ENCODE measurements at places on chromosomes 6 and 20.

GRCh38 chr20:33673114-33673409 is 1.2 kb downstream of the NECAB3 start:
- DNase-seq = no peak

GRCh38 chr6:92201618-92202017 is 1217.7 kb downstream of the EPHA7 start:
- DNase-seq = no peak

DNA sequence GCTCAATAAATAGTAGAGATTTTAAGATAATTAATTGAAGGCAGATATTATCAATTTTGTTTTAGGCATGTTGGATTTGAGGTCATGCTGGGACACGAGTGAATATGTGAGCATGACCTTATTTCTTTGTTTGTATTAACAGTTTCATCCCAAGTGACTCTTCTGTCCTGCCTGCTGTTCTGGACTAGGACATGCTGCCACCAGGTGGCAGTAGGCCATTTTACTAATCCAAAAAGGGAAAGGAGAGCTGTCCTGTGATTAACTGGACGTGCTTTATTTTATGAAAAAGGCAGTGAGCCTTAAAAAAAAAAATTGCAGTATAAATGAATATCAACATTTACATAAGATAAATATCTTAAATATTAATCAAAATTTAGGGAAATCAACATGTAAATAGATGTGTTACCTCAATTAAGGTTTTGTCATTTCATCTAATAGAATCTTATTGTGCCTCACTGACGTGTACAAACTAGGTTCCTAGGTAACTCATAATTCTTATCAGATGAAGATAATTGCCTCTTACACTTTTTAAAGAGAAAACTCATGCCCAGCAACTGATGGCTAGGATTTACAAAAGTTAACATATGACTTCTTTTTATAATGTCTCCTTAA is 49.8 kb downstream of the FRK start:
- DNase-seq = peak; percentile 32

DNA sequence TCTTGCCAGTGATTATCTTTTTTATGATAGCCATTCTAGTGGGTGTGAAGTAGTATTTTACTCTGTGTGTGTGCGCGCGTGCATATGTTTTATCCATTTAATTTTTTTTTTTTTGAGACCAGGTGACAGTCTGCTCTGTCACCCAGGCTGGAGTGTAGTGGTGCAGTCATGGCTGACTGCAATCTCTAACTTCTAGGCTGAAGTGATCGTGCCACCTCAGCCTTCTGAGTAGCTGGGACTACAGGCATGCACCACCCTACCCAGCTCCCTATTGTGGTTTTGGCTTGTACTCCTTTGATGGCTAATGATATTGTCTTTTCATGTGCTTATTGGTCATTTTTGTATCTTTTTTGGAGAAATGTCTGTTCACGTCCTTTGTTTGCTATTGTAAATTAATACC is 33.3 kb downstream of the ITCH start:
- no peak for DNase-seq

DNA sequence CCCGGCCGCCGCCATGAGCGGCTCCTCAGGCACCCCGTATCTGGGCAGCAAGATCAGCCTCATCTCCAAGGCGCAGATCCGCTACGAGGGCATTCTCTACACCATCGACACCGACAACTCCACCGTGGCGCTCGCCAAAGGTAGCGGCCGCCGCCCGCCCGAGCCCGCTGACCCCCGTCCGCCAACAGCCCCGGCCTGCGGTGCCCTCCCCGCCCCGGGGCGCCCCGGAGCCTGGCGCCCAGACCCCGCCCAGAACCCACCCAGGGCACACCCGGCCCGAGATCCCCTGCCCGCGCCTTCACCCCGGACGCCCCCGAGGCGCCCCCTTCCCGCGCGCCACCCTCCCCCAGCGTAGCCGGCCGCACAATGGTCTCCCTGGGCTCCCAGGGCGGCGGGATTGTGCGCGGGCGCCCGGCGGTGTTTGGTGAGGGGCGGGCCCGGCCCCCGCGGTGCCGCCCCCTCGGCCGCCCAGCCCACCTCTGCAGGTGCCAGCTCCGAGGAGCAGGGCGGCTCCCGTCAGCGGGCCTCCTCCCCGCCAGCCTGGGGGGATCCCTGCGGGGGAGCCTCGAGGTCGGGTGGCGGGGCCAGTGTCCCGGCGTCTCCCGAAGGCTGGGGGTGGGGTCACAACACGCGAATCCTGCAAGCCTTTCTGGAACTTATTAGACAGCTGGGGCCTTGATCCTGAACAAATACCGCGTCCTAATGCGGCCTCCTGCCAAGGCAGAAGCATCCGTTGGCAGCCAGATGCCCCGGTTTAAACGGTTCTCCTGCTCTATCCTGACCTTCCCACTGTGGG is 577 bp downstream of the LSM14B start:
- DNase-seq = peak; percentile 35

DNA sequence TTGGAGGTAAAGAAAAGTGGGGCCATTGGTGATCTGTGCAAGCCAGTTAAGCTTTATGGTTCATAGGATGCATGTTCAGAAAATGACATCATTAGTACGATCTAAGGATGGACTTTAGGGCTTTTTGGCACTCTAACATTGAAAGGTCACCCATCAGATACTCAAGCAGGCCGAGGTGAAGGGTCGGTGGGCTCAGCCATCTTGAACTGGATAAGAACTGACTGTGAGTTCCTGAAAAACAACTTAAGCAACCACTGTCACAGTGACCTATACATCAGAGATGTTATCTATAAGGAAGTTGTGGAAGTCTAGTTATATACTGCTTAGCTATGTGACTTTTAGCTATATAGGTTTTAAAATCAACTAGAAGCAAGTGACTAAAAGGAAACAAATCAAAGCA is 13.0 kb upstream of the ITCH start:
- DNase-seq = no peak

DNA sequence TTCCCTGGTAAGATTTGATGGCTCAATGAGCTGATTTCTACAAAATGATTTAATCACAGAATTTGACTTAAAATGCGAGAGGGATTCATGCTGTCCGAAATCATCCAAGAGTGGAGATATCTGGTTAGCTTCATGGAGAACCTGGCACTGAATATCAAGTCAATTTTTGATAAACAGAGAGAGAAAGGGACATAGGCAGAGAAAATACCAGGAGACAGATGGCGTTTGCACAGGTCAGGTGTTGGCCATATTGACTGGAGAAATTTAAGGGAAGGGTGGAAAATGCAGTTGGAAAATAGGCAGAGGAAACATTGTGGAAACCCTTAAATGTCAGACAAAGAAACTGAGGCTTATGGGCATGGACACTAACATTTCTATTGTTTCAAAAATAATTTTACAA is 47.0 kb downstream of the BCAS1 start:
- DNase-seq = no peak

- DNase-seq = no peak
Observed at GRCh38 chr6:70956451-70957283, at the start of gene B3GAT2. B3GAT2 (minus strand) TSS chr6:70957060; CDS start chr6:70956429, 631 bp downstream.

DNA sequence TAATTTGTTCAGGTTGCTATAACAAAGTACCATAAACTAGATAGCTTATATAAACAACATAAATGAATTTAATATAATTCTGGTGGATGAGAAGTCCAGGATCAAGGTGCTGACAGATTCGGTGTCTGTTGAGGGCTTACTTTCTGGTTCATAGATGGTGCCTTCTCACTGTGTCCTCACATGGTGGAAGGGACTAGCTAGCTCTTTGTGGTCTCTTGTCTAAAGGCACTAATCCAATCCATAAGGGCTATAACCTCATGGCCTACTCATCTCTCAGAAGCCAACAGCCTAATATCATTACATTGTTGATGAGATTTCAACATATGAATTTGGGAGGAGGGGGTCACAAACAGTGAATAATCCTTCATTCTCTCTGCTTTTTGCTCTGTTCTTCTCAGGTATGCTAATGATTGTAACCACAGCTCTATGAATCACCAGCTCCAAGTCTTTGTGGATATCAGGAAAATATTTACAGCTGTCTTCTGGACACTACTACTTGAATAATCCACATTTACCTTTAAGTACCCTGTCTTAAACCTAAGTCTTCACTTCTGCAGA is 122.3 kb downstream of the NKAIN2 start:
- DNase-seq = no peak

DNA sequence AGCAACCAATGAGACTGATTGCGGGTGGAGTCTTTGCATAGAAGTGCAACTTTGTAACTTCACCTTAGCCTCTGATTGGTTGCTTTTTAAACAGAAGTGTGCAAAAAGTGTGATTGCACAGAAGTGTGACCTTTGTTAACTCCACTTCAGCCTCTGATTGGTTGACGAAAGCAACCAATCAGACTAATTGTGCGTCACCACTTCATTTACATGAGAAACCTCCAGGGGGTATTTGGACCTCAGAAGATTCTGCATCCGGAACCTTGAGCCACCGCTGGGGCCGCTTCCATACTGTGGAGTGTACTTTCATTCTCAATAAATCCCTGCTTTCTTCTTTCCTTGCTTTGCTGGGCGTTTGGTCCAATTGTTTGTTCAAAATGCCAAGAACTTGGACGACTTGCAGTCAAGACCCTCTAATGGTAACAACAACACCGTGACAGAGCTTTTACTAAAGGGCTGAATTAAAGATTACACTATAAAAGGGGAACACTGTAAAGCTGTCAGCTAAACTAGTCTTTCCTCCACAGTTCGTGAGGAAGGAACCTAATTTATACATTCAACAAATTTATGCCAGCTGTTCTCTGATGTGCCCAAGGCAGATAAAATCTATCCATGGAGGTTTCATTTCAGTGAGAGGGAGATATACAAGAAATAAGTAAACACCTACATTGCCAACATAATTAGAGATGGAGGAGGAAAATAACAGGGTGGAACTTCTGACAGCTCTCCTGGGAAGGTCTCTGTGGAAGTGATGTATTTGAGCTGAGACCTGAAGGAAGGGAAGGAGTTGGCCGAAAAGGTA is 1.4 kb upstream of the HECA start:
- no peak for DNase-seq

- no peak for DNase-seq
Observed at GRCh38 chr20:55778796-55779195, 226.5 kb downstream of the CBLN4 start.

- no peak for DNase-seq
Observed at GRCh38 chr20:1369970-1370369, 22.9 kb downstream of the FKBP1A start.

- no peak for DNase-seq
Observed at GRCh38 chr6:138818496-138819194, 22.8 kb downstream of the ECT2L start.

GRCh38 chr6:95410168-95410567 is 167.2 kb upstream of the MANEA start:
- no peak for DNase-seq

DNA sequence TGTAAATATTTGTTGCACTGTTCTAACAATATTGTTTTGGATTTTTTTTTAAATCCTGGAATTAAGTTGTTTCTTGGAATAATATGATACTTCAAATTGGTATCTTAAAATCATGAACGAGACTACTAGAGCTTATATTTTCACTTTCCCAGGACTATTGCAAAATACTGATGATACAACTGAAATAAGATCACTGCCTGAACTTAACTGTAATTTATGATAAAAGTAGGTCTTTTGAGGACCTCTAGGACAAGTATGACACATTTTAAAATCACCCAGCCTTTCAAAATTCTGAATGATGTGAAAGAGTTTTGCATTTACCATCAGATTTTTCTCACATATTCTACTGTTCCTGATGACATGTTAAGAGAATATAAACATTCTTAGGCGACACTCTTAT is 8.6 kb upstream of the UBE2J1 start:
- no peak for DNase-seq

- DNase-seq = no peak
Observed at GRCh38 chr6:100612094-100612493, 147.4 kb upstream of the SIM1 start.

DNA sequence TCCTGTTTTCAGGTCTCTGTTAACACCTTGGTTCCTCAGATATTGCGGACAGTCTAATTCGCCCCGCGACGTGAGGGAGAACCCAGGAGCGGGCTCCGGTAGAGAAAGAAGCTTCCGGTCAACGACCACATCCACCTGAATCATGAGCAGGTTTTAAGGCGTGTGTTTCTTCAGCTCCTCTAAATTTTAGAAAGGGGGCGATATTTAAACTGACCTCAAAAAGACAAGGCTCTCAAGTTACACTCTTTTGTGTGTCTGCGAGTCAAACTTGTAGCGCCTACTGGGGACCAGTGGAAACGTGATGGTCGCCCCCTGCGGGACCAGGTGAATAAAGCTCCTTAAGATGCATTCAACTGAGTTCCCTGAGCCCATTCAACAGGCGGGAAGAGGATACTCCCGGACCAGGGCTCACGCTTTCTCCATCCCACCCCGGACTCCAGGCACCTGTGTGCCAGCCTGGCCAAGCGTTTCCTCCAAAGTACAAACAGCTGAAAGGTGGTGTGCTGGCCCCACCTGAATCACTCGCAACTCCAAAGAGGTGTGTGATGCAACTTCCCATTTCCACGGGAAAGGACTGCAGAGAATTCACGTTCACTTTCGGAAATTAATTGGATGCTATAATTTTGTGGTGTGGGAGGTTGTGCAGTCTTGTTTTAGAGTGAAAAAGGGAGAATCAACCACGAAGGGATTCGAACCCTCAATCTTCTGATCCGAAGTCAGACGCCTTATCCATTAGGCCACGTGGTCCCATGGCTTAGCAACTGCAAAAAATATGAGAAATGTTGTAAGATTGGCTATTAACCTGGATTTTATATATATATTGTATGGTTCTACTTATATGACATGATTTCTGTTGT is 17.0 kb downstream of the GPX5 start:
- DNase-seq = peak; percentile 44

DNA sequence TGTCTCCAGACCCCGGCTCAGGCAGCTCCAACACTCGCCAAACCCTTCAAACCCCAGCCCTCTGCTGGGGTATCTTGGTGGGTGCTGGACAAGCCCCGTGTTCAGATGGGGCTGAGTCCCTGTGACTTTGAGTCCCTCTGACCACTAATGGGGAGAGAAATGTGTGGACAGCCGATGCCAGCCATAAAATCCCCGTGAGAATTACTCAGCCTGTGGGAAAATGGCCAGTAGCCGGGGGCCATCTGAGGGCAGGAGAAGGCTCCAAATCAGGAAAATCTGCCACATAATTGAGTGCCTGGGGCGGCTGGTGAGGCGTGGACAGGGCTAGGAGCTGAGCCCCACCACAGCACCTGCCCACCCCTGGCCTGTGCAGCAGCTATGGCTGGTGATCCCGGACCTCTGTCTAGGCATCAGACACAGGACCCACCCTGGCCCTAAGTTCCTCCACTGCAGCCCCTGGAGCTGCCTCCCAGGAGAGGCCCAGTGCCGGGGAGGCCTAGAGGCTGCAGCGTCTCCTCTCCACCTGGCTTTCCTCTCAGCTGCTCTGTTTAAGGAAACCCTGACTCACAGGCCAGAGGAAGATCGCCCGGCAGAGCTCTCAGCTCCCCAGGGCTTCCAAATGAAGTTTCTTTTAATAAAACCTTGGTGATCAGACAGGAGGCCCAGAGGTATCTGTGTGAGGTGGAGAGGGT is 53.7 kb upstream of the SLCO4A1 start:
- DNase-seq = no peak

All from CD4-positive, alpha-beta T cell (primary cell).